NCI-H1417 (cell line): ENCODE measurements at places on chromosomes 4 and X.

GRCh38 chrX:153365670-153366069 is 31.7 kb downstream of the ZNF275 start:
- no peak for DNase-seq

GRCh38 chr4:69849969-69850368 is 10.0 kb downstream of the SULT1E1 start:
- no peak for DNase-seq

- DNase-seq: no peak
These were observed 310.5 kb upstream of the GIMD1 start for GRCh38 chr4:106679063-106679462.

- DNase-seq: no peak
These were observed 49.6 kb downstream of the RRAGB start for GRCh38 chrX:55767100-55767499.

DNA sequence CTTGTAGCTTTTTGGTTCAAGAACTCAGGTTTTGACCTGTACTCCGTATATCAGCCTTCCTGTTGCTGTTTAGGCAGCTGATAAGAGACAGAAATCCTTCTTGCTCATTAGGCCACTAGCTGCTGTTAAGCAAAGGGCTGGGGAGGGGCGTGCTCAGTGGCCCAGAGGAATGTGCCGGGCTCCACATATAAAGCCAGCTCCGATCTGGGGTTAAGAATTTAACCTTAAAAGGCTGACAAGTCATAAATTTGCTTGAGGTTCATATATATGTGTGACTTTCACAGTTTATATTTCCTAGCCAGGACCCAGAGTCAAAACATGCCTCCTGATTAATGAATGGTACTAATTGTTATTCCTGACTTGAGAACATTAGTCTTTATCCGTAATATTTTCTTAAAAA is 15.3 kb downstream of the GPC3 start:
- DNase-seq: no peak

- DNase-seq: no peak
These were observed 9.9 kb downstream of the TMSB4X start for GRCh38 chrX:12984603-12985319.

DNA sequence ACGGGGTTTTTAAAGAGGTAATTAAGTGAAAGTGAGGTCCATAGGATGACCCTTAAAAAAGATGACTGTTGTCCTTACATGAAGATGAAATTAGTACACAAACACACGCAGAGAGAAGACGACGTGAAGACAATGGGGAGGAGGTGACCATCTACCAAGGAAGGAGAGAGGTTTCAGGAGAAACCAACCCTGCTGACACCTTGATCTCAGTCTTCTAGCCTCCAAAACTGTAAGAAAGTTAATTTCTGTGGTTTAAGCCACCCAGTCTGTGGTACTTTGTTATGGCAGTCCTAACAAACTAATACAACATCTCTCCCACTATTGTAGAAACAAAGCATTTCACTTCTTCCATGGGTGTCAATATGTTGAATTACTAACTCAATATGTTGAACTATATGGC is 139.6 kb upstream of the ATOH1 start:
- DNase-seq: no peak

- no peak for DNase-seq
These were observed 118.6 kb upstream of the BEND4 start for GRCh38 chr4:42271096-42271495.

DNA sequence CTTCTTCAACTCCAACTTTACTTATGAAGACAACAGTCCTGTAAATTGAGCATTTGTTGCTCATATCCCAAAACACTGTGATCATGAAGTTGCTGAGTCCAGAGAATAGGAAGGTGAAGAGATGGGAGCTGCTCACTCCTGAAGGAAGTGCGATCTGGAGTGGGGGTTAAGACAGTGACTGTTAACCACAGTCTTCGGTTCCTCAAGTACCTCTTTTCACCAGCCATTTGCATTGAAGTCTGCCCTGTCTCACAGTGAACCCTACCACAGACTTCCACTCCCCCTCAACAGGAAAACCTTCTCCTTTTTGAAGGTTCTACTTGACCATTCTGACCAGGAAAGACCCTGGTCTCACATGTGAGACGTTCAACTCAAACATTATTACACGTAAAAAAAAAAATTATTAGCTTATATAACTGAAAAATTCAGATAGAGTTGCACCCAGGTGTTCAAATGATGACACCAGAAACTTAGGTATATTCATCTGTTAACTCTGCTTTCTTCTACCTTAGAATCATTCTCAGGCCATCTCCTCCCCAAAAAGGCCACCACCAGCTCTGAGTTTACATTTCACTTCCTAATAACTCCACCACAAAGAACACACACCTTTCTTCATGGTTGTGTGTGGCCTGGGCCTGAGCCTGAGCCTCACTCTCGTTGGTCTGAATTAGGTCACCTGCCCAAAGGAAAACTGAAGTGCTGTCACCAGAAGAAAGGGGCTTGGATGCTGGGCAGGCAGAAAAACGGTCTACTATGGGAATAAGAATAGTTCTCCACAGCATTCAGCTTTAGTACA is 199.2 kb downstream of the DCTD start:
- no peak for DNase-seq

DNA sequence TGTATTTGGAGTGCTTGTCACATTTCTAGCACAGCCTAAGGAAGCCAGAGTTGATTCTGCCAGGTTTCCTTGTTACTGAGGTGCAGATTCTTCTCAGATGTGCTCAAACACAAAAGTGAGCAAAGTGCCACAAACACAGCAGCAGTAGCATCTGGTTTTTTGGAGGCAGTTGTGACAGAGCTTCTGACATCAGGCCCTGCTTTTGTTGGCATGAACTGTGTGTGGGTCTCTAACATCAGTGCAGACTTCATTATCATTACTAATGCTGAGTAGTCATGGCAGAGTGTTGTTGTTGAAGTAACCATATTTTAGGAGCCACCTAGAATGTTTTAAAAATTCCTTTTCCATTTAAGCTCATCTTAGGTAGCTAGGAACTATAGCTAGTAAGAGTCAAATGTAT is 656.6 kb downstream of the ANKRD50 start:
- no peak for DNase-seq

DNA sequence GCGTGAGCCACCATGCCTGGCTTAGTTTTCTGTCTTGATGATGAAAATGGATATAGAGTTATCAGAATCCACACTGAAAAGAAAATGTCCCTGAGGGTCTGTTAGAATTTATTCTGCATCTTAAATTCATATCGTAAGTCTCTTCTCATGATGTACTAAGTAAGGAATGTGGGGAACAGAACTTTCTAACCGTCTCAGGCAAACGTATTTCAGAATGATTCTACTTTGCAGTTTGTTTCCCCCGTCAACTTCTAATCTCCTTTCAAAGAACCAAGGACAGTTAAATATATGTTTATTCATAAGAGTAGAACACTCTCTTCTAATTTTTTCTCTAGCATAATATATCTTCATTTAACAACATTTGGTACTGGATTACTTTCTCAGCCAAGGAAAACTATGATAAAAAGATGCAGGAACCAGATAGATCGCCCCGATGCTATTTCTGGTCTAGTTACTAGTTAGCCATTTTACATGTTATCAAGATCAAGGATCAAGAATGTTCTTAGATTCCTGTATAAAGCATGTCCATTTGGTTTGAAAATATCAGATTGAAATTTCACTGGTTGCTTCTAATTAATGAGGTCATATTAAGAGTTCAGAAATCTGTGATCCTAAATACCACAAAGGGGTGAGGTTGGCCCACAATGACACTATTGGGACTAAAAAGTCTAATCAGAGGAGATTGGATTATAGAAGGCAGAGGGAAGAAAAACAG is 49.5 kb downstream of the METTL14 start:
- no peak for DNase-seq

- DNase-seq: no peak
These were observed 67.0 kb upstream of the BCOR start for GRCh38 chrX:40164751-40165150.

GRCh38 chr4:102518703-102519131 is 17.6 kb downstream of the NFKB1 start:
- no peak for DNase-seq

- no peak for DNase-seq
These were observed 73.2 kb downstream of the UBE2K start for GRCh38 chr4:39770969-39771724.

DNA sequence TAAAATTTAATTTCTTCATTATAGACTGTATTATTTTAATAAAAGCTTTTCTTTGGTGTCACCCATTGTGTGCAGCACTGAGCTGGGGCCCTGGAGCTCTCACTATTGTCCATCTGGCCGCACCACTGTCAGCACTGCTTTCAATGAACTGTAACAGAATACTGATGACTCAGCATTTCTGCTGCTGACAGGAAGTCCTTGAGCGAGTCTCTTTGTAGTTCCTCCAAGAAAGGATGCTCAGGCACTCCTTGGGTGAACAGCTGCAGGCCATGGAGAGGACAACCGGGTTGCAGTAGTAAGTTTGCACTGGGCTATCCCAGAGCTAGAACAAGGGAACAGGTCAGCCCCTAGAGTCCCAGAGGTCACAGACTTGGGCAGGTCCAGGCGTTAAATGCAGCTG is 81.6 kb downstream of the SORBS2 start:
- peak; percentile 9 for DNase-seq

DNA sequence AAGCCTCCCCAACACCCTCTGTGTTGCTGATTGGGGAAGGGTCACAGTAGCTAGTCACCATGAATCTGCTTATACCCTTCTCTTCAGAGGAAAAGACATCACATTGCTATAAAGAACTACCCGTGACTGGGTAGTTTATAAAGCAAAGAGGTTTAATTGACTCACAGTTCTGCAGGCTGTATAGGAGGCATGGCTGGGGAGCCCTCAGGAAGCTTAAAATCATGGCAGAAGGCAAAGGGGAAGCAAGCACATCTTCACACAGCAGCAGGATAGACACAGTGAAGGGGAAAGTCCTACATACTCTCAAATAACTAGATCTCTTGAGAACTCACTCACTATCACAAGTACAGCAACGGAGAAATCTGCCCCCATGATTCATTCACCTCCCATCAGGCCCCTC is 229.4 kb upstream of the FTHL17 start:
- DNase-seq: no peak

DNA sequence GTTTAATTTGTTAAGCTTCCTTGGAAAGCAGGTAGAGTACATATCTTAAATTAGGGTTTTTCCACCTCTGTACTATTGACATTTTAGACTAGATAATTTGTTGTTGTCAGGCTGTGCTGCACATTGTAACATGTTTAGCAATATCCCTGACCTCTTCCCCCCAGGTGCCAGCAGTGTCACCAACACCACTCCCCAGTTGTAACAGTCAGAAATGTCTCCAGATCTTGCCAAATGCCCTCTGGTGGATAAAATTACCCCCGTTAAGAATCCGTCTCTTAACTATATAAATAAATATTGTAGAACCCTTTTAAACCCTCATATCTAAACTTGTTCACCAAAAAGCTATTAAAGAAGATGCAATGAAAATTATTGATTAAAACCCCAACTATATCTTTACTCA is 161.5 kb downstream of the ARHGAP6 start:
- no peak for DNase-seq

- DNase-seq: no peak
These were observed 33.4 kb upstream of the SFRP2 start for GRCh38 chr4:153822316-153822715.

DNA sequence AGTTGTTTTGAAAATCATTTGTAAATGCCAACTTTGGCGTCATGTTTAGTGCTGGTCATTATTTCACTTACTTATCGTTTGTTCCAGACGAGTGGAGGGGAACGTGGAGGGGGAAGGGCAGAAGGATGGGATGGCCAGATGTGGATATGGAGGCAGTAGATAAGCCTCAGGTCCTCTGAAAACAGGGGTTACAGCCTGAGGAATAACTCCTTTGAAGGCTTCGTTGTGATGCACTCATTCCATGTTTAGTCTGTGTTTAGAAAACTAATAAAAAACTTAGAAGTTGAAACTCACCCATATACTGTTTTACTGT is 1.1 kb downstream of the MOB1B start:
- no peak for DNase-seq

DNA sequence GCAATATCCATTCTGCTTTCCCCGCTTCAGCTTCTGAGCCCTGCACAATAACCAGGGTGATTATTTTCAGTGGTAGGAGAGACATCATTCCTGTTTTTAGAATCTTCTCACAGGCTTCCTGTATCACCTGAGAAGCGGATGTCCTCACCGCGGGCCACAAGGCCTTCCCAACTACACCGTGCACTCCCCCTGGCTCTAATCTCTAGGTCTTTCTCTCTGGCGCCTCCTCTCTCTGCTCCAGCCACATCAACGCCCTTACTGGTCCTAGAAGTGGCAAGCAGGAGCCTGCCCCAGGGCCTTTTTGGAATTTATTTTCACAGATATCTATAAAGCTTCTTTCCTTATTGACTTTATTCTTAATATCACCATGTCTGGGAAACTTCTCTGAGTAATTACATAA is 675.2 kb upstream of the FRG1 start:
- DNase-seq: no peak

- no peak for DNase-seq
These were observed 93.6 kb downstream of the LIMCH1 start for GRCh38 chr4:41631523-41631922.

DNA sequence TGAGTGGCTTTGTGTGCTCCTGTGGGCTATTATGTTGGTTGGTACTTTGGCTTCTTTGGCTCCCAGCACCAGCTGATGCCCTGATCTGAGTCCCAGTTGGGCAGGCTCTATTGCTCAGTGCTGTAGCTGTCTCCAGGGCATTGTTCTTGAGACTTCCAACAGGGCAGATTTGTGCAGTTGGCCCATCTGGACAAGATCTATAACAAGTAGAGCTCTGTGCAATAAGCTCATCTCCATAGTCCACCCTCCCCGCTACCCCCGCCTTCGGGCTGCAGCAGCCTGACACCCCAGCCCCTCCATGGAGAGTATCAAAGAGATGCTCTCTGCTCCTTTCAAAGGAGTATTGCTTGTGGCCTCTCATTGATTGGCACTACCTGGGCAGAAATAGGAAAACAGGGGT is 5.8 kb upstream of the TMEM31 start:
- no peak for DNase-seq

DNA sequence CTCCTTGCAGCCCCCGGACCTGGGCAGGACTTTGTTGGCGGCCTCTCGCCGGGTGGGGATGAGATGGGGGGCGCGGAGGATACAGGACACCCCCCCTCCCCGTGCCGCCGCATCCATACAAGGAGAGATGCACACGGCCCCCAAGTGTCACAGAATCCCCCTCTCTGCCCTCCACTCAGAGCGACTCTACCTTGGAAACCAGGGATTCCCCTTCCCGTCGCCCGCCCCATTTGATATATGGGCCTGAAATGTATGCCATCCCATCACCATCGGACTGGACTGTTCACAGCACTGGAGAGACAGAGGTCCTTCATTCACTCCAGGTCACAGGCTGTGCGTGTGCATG is 426 bp downstream of the PORCN start:
- no peak for DNase-seq

GRCh38 chrX:9315086-9315485 is 149.8 kb upstream of the TBL1X start:
- no peak for DNase-seq

DNA sequence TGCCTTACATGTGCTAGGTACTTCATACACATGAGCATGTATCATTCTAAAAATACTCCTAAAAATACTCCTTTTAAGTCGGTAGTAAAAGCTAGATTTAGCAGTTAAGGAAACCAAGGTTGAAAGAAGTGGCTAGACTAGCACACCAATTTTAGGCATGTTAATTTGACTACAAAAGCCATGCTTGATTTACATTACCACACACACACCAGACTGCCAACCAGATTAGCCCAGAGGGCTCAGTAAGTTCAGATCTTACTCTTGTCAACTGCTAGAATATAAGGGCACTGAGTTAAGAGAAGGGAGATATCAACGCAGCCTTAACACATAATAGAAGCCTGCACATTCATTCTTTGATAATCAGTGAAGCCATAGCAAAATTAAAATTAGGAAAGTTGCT is 117.9 kb downstream of the MID1IP1 start:
- DNase-seq: no peak

GRCh38 chr4:150501009-150501727 is 80.8 kb upstream of the MAB21L2 start:
- DNase-seq: no peak

- peak; percentile 15 for DNase-seq
These were observed 39.5 kb downstream of the NSD2 start for GRCh38 chr4:1910643-1911042.
